ENCODE measurements at places on chromosomes 1 and 21.

- no peak for DNase-seq
Observed at GRCh38 chr1:30466026-30466425, 257.4 kb downstream of the MATN1 start.

- DNase-seq = no peak
Observed at GRCh38 chr21:25934130-25934529, 199.4 kb downstream of the GABPA start.

DNA sequence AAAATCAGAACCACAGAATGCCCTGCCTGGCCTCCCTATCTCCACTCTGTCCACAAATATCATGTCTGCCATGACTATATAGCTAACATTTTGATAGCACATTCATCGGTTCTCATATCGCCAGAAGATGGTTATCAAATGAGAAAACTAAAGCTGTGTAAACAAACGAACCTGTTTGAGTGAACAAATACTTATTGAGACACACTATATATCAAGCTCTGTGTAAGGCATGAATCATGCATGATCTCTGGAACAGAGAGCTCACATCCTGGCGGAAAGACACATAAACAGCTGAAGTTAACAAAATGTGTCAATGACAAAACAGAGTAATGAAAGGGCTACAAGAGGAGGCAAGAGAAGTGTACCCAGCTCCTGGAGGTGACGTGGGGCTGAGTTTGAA is 13.1 kb downstream of the KCND3 start:
- no peak for DNase-seq

GRCh38 chr1:4306559-4307467 is 347.6 kb upstream of the AJAP1 start:
- no peak for DNase-seq

- DNase-seq = no peak
Observed at GRCh38 chr1:10625554-10625953, 150.8 kb downstream of the PEX14 start.
